ENCODE measurements at places on chromosomes 7 and 10. TPM values are rescaled to one million over a fixed set of nuclear protein-coding genes. Genes with fewer than 3 reads are reported as not detected.
A peak's percentile ranks its signal among the peaks of the same experiment; 100 is the strongest.

- no peak for DNase-seq
Observed at GRCh38 chr10:62233356-62234076, 35.1 kb downstream of the RTKN2 start.

DNA sequence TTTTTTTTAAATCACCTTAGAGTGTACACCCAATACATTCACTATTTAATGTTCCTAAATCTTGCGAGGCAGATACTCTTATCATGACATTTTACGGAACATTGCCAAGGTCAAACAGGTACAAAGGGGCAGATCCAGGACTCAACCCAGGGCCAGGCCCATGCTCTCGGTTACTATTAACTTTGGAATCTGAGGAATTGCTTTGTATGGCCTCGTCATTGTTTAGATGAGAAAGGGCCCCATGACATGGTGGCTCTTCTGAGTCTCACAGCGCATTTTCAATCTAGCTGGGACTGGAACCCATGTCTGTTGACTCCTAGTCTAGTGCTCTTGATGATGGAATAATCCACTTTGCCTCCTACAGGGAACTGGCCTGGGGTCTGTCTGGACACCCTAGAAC lies 59.1 kb downstream of the GATA3 start:
- DNase-seq: no peak

DNA sequence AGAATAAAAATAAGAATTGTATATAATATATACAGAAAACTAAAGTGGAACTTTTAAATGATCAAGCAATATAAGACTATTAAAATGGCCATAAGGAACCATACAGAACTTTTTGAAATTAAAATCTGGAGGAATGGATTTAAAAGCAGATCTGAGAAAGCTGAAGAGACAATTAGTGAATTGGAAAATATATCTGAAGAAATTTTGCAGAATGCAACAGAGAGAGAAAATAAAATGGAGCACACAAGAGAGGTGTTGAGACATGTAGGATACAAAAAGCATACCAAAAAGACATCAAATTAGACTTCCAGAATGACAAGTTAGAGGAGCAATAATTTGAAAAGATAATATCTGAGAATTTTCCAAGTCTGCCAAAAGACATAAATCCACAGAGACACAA lies 169.6 kb downstream of the VTI1A start:
- DNase-seq: no peak

GRCh38 chr7:1059200-1060091 lies 15.1 kb downstream of the GPR146 start:
- no peak for DNase-seq

- DNase-seq: no peak
Observed at GRCh38 chr7:2261611-2262010, 19.6 kb downstream of the NUDT1 start.

DNA sequence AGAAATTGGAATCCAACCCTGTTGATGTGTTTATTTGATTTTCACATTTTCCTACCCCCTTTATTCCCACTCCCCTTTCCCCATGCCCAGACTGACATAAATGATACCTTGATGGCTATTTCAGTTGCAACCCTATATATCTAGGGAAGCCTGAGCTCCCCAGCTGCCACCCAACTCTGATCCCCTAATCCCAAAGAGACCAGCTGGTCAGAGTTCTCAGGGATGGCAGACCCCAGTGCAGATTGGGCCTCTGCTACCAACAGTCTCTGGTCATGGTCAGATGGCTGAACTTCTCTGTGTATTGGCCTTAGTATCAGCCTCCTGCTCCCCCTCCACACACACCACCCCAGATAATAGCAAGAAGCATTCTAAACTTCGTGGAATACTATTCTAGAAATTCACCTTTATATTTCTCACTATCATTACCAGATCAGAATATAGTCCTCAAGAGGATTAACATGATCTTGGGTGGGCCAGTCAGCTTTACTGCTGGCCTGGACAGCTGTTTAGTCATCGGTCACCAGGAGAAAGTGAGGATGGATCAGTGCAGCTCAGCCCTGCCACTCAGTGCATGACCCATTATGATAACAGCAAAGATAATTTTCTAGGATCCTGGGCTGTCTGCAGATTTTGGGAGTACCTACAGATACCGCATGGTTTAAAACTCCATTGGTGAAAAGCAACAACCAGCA lies 24.5 kb upstream of the BTRC start:
- no peak for DNase-seq

- DNase-seq: no peak
Observed at GRCh38 chr7:123398921-123399320, 135.5 kb downstream of the IQUB start.

GRCh38 chr10:114691442-114691941 lies 33.4 kb upstream of the ABLIM1 start:
- DNase-seq: no peak

DNA sequence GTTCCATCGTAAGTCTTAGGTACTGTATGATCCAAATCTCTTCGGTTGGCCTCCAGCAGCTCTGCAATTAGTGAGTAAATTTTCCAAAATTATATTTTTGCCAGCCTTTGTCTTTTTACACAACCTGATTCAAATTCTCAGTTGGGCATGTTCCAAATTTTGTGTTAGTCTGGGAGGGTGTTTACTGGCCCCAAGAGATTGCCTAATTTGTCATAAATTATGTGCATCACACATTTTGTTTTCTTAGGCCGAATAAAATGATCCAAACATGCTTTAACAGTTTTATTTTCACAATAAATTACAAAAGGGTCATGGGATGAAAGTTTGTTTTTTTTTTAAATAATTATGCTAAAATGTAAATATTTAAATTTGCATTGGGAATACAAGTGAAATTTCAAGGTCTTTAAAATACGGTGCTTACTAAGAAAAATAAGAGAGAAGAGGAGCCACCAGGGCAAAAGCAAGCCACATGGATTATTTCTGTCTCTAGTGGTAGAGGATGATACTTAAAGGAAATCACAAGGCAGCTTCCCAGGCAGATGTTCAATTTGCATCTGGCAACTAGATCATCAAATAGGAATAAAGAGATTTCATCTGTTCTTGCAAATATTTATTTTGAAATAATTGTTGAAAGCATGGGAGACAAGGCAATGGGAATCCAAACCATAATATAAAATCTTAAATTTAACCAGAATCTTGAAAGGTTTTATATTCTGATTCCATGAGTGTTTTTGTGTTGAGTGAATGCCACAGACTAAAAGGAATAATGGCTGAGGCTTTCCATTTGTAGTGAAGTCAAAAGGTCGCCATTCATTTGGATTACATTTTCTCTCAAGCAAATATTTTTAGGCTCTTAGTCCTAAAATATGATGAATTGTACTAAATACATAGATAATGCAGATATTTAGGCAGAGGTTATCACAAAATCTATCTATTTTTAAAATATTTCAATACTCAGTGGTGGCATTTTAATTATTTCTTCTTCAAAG lies 111.1 kb downstream of the MDFIC start:
- DNase-seq: no peak

GRCh38 chr10:44240584-44241205 lies 144.2 kb downstream of the CXCL12 start:
- no peak for DNase-seq

DNA sequence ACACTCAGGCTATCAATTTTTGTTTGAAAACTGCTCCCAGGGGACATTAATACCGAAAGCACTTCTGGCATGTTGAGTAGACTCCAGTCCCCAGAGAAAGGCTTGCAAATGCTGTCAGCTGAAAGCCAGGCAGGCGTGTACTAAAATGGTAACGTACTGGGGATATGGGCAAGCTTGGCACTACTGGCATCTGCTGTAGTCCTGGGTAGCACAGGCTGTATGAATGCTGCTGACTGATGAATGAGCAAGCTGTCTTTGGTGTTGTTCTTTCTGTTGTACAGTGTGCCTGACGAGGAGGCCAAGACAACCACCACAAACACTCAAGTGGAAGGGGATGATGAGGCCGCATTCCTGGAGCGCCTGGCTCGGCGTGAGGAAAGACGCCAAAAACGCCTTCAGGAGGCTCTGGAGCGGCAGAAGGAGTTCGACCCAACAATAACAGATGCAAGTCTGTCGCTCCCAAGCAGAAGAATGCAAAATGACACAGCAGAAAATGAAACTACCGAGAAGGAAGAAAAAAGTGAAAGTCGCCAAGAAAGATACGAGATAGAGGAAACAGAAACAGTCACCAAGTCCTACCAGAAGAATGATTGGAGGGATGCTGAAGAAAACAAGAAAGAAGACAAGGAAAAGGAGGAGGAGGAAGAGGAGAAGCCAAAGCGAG lies 53.5 kb upstream of the AGBL3 start:
- peak; percentile 47 for DNase-seq

- DNase-seq: peak; percentile 7
Observed at GRCh38 chr7:921581-922333, 32.7 kb downstream of the ADAP1 start.

DNA sequence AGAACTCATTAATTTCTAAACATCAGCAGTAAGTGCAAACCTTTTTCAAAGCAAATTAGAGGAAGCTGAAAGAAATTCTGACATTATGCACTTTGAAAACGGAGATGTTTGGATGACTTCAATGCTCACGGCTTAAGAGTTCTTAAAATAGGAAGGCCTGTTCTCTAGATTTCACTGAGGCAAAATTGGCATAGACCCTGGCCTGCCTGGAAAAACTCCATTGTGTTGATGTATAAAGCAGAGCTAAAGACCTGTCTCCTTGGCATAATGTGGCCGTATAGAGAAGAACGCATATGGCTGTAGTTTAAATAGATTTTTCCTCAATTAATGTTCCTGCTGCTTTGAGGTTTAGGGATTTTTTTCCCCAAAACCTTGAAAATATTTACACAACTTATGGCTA lies 24.5 kb upstream of the AGMO start:
- no peak for DNase-seq

DNA sequence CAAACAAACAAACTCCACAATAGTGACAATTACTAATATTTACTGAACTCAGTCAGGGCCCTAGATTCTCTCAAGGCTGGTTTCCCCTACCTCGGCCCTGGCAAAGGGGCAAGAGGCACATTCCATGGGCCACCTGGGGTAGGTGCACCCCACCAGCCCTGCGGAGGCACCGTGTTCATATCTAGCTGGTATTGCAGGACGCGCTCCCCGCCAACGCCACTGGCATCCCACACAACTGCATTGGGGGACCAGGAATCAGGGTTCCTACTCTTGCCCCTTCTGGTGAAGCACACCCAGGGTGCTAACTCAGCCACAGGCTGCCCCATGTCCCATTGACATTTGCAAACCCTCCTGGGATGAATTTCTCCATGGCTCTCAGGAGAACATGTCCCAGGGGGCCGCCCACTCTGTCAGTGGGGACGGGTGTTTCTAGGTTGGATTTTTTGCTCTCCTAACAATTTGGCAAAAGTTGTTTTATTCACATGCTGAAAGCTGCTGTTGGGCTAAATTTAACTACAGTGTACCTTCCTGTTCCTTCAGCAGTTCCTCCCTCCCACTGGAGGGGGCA lies 76.7 kb downstream of the ZRANB1 start:
- DNase-seq: peak; percentile 15

DNA sequence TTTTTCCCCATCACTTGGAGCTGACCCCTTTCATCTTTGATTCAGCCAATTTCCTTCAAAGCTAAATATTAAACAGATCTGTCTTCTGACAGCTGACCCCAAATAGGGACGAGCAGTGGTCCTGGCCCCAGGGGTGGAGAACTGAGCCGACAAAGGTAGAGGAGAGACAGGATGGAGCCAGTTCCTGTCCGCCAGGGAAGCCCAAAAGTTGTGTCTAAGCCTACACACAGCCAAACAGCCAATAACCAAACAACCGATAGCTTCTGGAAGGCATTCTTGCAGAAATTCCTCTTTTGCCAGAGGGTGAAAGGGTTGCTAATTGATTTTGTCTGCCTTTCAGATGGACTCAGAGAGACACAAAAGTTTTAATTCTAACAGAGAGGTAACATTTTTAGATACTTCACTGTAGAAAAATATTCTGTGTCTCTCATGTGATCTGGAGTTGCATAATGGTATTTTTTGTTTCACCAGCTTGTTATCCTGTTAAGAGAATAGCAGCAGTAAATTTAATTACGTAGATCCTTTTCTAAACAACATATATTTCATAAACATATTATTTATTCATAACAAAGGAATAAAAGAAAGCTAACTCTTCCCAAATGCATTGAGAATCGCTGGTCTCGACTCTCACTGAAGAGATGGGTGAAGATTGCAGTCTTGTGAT lies 161.7 kb upstream of the LYZL1 start:
- DNase-seq: no peak

GRCh38 chr10:7008645-7009044 lies 402.2 kb downstream of the SFMBT2 start:
- DNase-seq: no peak

DNA sequence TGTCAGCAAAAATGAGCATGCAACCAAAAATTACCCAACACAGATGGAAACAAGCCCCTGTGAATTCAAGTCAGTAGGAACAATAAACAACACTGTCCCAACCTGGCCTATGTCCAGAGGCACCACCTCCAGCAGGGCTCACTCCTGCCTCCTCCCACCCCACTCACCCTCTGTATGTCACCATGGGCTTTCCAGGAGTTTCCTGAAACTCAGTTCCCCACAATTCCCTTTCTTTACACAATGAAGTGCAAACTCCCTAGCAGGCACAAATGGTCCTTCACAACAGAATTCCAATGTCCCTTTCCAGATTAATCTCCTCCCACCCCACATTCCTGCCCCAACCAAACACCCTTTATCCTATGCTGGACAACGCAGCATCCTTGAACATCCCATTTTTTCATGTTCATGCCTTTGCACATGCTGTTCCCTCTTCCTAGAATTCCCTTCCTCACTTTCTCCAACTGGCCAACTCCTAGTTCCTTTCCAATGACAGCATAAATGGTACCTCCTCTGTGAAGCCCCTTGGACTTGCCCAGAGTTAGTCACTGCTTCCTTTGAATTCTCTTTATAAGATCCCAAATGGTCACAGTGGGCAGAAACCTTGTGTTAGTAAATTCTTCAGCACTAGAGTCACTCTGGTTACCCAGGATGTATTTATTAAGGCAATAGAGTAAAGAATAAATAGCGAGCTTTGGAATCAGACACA lies 157.5 kb downstream of the SLIT1 start:
- DNase-seq: no peak

- DNase-seq: no peak
Observed at GRCh38 chr7:144130730-144131129, 7.8 kb downstream of the OR2A14 start.

DNA sequence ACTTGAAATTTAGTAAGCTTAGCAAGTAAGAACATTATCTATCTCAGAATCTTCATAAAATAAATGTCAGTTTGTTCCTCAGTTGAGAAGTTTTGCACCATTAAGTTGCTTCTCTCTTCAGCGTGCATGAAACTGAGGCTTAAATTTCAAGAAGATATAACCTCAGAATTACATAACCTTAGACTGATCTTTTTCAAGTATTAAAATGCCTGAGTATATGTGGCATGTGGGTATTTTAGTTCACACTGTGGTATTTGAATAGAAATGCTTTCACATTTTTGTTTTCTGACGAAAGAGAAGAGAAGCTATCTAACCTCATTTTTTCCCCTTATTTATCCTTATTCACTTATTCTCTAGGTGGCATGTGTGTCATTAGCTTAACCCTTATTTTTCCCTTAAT lies 104.1 kb downstream of the PHF14 start:
- no peak for DNase-seq

The VSTM4 gene
- 21.1 TPM for total RNA-seq

The GIMAP1 gene
- 5.9 TPM for total RNA-seq

The NUDT13 gene
- 5.6 TPM for total RNA-seq

The TMEM229A gene
- not detected for total RNA-seq

The ADAM22 gene
- total RNA-seq: 1.9 TPM

The LIPJ gene
- not detected for total RNA-seq

The CABCOCO1 gene
- not detected for total RNA-seq

The SPDYE18 gene
- not detected for total RNA-seq

Data from left ventricle myocardium inferior (tissue), 1 donor.